ENCODE measurements at places on chromosomes 11 and 22.

- no peak for DNase-seq
Observed at GRCh38 chr22:42164901-42165300, 34.3 kb upstream of the CYP2D6 start.

- DNase-seq: no peak
Observed at GRCh38 chr11:11251394-11251970, 101.6 kb downstream of the CSNK2A3 start.

DNA sequence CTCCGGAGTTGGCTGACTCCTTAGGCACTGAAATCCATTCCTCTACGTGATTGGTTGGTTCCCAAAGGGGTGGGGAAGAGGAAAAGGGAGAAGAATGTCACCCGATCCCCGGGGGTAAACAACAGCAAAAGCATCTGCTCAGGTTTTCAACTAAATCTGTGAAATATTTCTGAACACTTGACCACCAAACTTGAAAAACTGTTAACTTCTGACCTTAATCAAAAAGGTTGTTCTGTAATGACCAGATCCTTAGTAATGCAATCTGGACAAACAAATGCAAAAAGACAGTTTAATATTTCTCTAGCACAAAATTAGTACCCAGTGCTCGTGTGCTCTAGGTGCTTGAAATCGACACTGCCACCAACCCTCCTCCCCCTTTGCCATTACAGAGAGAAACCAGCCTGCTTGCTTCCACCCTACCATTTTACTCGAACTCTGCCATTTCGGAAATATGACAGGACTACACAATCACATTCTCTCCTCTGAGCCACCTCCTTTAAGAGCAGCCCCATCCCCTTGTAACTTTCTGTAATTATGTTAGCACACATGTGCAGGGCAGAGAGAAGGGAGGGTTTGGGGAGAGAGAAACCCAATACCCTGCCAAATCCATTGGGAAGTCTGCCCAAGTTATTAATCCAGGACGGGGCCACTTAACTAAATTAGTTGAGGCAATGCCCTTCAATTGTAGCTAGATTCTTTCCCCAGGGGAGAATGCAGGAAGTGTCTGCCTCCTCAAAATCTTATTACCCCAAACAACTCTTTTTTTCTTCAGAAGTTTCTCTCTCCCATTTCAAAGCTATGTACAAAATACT lies 113.8 kb downstream of the RBFOX2 start:
- peak; percentile 93 for DNase-seq

- DNase-seq: no peak
Observed at GRCh38 chr11:57430952-57431351, 4.0 kb upstream of the SLC43A3 start.

DNA sequence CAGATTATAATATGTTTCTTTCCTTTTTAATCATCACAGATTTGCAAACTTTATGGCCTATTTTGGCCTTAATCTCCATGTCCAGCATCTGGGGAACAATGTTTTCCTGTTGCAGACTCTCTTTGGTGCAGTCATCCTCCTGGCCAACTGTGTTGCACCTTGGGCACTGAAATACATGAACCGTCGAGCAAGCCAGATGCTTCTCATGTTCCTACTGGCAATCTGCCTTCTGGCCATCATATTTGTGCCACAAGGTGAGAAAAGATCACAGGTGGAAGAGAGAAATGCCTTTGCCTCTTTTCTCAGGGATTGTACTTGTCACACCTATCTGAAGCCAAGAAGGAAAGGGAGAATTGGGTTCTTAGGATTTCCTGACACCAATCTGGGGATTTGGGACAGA lies 36.9 kb downstream of the SLC22A9 start:
- DNase-seq: no peak

- DNase-seq: peak; percentile 63
Observed at GRCh38 chr11:46529095-46529905, 64.5 kb downstream of the AMBRA1 start.

GRCh38 chr11:34397120-34397519 lies 39.3 kb upstream of the ABTB2 start:
- DNase-seq: no peak

GRCh38 chr11:85481862-85482261 lies 145.3 kb downstream of the DLG2 start:
- DNase-seq: no peak

GRCh38 chr11:43010042-43010441 lies 301.8 kb upstream of the API5 start:
- DNase-seq: no peak

GRCh38 chr11:22730319-22730718 lies 63.9 kb downstream of the GAS2 start:
- peak; percentile 39 for DNase-seq

GRCh38 chr11:121117788-121118187 lies 16.7 kb downstream of the TECTA start:
- DNase-seq: no peak

DNA sequence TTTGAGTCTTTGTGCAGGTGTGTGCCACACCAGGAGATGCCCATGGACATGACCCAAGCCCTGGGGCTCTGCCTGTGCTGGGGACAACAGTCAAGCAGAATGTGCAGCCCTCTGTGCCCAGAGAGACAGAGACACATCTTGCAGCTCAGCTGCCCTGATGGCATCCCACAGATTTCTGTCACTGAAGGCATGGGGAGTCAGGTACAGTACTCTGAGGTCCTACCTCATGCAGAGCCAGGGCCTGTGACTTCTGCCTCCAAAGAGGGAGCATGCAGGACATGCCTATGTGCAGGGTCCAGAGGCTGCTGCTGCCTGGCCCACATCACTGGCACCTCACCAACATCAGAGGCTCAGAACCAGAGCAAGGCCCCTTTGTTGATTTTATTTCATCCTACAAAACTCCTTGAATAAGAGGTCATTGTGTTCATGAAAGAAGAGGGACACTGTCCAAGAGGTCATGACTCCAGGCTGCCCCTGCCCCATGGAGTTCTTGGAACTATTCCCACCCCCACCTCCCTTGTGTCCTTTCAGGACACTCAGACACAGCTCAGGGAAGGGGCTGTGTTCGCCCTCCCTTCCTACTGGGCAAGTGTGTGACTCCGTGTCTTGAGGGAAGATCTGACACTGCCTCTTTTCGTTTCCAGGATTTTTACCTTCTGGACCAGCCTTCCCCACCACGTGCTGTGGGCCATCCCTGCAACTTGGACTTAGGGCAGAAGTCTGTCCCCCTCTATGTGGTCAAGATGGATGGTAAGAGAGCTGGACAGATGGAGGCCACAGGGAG lies 62.3 kb downstream of the BTG4 start:
- DNase-seq: no peak

Data from NCI-H1092 treated with DMSO at 0.1 percent for 48 hours (cell line).